ENCODE measurements at places on chromosomes 3 and 15. TPM values are rescaled to one million over a fixed set of nuclear protein-coding genes. Genes with fewer than 3 reads are reported as not detected.

DNA sequence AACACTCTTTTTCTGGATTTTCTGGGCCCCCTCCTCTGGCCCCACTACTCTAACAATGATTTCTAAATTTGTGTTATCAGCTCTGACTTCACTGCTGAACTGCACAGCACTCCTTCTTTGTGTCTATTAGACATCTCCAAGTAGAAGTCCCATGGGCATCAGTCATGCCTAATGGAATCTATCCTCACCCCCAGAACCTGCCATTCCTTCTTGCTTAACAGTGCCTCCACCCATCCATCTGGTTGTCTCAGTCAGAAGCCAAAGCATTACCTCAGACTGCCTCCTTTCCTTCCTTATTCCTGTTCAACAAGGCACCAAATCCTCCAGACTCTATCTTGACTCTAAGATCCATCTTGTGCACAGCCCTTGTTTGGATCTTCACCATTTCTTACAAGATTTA is 36.2 kb downstream of the SSR3 start:
- DNase-seq = no peak

The PRR20G gene
- not detected for total RNA-seq

The CFAP91 gene
- not detected for total RNA-seq

The CLDN16 gene
- total RNA-seq = not detected

DNA sequence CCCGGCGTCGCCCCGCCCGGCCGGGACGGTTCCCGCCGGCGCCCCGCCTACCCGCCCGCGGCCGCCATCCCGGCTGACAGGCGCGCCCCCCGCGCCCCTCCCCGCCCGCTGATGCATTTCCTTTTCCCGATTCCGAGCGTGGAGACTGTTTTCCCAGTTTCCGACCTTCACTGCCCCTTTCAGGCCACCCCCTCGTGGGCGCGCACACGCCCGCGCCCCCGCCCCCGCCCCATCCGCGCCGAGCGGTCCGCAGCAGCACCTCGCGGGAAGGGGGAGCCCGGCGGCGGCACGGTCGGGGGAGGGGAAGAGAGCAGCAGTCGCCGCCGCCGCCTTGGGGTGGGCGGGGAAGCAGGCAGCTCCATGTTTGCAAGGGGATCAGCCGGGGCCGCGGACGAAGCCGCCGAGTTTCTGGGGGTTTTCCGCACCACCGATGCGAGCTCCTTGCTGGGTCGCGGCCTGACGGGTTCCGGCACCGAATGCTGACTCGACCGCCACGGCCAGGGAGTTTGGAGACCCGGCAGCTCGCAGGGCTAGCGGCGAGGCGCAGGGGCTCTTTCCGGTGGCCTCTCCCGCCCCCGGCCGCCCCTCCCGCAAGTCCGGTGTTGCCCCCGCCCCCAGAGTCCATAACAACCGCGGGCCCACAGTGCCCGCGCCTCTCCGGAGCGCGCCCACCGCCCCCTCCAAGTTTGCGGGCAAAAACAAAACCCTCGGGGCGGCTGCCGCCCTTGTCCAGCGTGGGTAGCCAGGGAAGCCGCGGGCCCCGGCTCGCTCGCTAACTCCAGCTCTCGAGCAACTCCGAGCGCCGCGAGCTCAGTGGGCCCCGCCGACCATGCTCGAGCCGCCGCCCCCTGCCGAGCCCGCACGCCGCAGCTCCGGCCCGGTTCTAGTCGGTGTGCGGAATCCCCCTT is 3.2 kb upstream of the SIN3A start:
- DNase-seq = peak; percentile 42

- DNase-seq = peak; percentile 30
Observed at GRCh38 chr15:76470691-76471090, 134.1 kb downstream of the ISL2 start.

The ISLR gene
- 4.7 TPM for total RNA-seq

DNA sequence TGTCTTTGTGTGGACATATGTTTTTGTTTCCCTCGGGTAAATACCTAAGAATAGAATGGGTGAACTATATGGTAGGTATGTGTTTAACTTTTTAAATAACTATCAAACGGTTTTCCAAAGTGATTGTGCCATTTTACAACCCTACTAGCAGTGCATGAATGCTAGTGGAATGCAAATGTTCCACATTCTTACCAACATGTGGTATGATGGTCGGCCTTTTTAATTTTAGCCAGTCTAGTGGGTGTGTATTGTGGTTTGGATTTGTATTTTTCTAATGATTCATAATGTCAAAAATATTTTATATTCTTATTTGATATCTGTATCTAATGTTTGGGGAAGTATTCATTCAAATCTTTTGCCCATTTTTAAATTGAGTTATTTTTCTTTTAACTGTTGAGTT is 68.2 kb upstream of the SMAD3 start:
- peak; percentile 85 for DNase-seq

DNA sequence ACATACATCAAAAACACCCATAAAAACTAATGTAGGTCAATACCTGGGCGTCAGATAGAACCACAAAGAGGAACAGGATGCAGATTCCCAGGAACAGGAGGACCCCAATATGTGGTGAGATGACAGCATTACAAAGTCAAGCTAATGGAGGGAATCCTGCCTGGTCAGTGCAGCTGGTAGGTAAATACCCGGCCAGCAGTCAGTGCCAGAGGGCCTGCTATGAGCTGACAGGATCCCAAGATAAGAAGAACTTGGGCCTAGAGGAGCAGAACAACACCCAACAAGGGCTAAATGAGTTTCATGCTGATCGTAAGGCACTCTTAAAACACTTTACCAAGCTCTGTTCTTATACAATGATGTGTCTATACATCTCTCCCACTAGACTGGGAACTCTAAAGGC is 61.2 kb upstream of the KCNMB2 start:
- DNase-seq = no peak

DNA sequence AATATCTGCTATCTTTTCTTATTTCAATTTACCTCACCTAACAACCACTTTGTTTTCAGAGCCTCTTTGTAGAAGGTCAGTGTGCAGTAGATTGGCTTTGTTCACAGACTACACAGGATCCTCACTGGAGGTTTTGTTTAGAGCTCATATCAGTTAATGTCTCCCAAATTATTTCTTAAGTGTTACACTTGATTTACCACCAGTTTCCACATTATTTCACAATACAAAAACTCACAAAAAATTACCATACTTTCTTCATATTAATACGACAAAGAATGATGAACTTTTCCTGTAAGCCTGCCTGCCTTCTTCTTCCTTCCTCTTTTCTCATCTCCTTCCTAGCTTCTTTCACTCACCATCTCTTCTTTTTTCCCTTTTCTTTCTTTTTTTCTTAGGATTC is 133.3 kb downstream of the ALCAM start:
- DNase-seq = no peak

DNA sequence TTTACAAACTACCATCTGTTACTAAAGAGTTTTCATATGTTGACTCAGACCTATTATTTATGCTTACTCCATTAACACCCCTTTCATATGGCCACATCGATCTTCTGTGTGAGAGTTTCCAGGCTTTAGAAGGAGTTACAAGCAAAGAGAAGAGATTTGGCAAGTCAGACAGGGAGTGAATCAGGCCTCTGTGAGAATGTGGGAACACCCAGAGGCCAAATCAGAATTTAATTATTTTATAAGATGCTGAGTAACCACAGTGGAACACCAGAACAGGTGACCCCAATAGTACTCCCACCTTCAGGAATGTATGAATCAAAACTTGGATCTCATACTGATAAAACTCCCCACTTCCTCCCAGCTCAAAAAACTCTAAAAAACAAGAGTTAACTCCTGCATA is 42.0 kb downstream of the IFT57 start:
- DNase-seq = peak; percentile 61

- DNase-seq = no peak
Observed at GRCh38 chr3:183357564-183358079, 70.8 kb downstream of the MCF2L2 start.

The SEMA3F gene
- 31.5 TPM for total RNA-seq

The CLDN18 gene
- total RNA-seq = not detected

- no peak for DNase-seq
Observed at GRCh38 chr3:132555306-132556035, 41.6 kb upstream of the ACKR4 start.

DNA sequence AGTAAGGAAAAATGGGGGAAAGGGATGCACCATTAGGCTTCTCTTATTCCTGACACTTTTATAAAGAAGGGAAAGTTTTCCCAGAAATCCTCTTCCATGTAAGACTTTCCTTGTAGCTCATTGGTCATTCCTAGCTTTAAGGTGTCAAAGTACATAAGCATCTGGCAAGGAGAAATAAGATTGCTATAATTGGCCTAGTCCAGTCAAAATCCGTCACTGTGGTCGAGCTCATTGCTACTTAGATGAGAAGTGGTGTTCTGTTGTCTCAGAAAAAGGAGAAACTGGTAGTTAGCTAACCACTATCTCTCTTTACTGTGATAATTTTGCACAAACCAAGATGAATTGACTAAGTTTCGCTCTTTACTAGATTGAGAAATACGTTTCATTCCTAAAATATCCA is 370.1 kb downstream of the CNTN4 start:
- DNase-seq = no peak

DNA sequence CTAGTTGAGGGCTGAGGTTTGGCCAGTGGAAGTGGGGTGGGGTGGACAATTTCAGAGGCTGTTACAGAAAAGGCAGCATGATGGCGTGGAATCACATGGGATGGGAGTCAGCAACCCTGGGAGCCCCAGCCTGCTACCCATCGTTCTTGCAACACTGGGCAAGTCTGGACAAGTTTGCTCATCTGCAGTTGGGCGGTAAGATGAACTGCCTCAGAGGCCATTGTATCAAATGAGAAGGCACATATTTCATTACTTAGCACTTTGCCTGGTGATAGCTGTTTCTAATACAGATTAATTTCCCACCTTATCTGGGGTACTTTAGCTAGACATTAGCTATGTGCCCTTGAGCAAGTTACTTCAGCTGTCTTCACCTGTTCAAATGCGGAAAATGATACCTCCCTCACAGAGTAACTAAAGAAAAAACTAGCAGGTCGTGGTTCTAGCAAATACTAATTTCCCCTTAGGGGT is 248.9 kb downstream of the THSD4 start:
- no peak for DNase-seq

- no peak for DNase-seq
Observed at GRCh38 chr15:95929232-95929846, 401.2 kb upstream of the NR2F2 start.

DNA sequence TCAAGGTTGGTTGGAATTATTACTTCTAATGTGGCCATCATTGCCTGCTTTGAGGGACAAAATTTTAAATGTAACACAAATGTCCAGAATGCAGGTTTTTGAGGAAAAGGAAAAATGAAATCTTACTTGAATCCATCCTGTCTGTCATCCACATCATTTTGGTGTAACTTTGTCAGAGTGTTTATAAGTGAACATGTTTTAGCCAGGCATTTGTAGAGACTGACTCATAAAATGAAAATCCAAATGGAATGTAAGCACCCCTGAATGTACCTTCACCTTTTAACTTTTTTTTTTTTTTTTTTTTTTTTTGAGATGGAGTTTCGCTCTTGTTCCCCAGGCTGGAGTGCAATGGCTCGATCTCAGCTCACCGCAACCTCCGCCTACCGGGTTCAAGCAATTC is 141.8 kb upstream of the BNIP2 start:
- no peak for DNase-seq

GRCh38 chr3:66656609-66657008 is 155.8 kb upstream of the LRIG1 start:
- no peak for DNase-seq

The RGMA gene
- not detected for total RNA-seq

DNA sequence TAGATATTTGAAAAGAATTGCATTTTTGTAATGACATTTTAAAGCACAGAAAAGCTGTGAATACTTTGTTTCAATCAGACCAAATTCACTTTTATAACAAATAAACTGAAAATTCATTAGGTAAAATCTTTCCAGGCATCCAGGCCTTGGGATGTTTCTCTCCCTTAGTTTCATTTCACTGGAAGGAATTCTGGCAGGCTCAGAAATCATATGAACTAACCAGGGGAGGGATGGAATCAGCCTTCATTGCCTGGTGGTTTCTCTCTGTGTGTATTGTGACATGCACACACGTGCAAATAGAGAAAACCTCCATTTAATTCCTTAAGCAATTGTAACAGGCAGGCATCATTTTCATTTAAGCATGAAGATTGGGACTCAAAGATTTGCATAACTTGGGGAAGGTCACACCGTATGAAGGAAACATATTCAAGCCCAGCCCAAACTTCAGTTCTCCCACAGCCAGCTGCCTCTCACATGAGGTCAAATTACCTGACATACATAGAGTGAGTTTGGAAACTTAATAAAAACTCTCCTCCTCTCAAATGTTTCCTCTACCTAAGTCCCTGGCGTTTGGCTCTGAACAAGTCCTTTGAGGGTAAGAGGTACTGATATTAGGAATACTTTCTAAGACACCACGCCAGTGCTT is 376.1 kb upstream of the MCTP2 start:
- DNase-seq = no peak

GRCh38 chr3:81295906-81296577 is 465.4 kb downstream of the GBE1 start:
- no peak for DNase-seq

- no peak for DNase-seq
Observed at GRCh38 chr3:49191741-49192140, 20.3 kb downstream of the KLHDC8B start.
